ENCODE measurements at places on chromosomes 11 and 22. TPM values are rescaled to one million over a fixed set of nuclear protein-coding genes. Genes with fewer than 3 reads are reported as not detected.

DNA sequence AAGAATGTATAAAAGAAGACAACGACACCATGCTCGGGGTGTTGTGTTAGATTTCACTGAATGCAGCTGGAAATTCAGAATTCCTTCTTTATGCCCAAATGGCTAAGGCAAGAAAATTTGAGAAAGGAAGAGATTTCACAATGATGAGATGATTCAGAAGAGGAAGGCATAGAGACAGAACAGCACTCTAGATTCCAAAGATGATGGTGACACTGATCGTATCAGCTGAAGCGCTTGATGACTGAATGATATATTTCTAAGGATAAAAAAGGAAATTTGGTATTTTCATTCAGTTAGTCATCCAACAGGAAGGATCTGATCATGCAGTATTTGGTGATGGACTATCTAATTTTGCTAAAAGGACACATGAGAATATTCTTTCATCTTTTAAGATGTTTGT is 189.2 kb downstream of the EFCAB6 start:
- no peak for DNase-seq

The BTBD18 gene
- total RNA-seq: not detected

GRCh38 chr11:88604260-88604659 is 266.7 kb upstream of the CTSC start:
- peak; percentile 69 for DNase-seq

DNA sequence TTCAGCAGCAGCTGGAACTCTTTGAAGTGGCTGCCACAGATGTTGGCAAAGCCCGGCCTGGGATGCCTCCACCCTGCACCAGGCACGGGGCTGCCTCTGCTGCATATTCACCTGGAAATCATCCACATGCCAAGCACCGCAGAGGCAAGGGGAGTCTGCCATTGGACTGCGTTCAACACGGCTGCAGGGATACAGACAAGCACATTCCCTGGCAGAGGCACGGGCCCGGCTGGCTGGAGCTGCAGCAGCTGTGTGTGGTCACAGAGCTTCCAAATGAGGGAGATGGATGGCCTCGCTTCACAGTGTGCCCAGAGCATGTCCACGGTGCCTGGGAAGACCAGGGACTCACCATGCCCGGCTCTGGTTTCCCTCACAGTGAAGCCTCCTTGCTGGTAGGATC is 1378.9 kb downstream of the TBC1D22A start:
- DNase-seq: no peak

The CRYAB gene
- total RNA-seq: 6.5 TPM

The IL10RA gene
- total RNA-seq: not detected

GRCh38 chr11:120635136-120635810 is 123.7 kb downstream of the GRIK4 start:
- no peak for DNase-seq

DNA sequence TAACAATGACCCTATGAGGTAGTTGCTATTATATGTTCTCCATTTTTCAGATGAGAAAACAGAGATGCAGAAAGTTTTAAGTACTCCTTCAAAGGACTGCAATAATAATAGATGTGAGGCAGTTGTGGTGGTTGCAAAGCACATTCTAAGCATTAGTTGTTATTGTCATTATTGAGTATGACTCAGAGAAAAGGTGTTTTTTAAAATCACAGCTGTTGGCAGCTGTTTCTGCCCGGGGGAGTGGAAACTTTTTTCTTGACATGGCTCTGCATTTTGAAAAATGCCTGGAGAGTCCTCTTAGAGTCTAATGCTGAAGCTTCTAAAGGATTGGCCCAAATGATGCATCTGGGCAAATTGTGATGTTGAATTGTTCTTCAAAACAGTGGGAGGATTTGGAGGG is 244.5 kb upstream of the MPPED2 start:
- no peak for DNase-seq

The TNNT3 gene
- not detected for total RNA-seq

The OR51B2 gene
- total RNA-seq: not detected

- no peak for DNase-seq
These were observed 79.7 kb downstream of the BUD13 start for GRCh38 chr11:116693102-116693570.

GRCh38 chr22:38782402-38783094 is 11.4 kb downstream of the DNAL4 start:
- peak; percentile 38 for DNase-seq

DNA sequence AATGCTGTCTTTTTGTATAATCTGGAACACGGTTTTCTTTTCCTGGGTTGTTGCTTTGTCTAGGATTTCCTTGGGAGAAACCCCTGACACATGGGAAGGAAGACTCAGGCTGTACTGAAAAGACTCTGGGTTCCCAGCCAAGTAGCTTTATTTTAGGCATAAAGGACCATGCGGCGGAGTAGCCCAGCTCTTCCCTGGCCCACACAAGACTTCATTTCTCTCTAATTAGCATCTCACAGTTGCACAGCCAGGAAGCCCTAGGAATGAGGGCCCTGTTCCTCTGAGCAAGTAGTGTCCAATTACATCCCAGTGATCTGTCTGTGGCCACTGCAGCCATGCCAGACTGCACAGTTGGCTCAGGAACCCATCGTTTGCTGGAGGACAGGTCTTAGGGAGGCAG is 319.5 kb downstream of the TENM4 start:
- peak; percentile 19 for DNase-seq

GRCh38 chr11:1333091-1333772 is 23.8 kb upstream of the TOLLIP start:
- DNase-seq: no peak

The PHOX2A gene
- not detected for total RNA-seq

Measured in IMR-90 (cell line).